Activated B cell treated with CpG ODN at 0.5 μM for 24 hours (primary cell): ENCODE measurements at places on chromosomes 1 and 21.

DNA sequence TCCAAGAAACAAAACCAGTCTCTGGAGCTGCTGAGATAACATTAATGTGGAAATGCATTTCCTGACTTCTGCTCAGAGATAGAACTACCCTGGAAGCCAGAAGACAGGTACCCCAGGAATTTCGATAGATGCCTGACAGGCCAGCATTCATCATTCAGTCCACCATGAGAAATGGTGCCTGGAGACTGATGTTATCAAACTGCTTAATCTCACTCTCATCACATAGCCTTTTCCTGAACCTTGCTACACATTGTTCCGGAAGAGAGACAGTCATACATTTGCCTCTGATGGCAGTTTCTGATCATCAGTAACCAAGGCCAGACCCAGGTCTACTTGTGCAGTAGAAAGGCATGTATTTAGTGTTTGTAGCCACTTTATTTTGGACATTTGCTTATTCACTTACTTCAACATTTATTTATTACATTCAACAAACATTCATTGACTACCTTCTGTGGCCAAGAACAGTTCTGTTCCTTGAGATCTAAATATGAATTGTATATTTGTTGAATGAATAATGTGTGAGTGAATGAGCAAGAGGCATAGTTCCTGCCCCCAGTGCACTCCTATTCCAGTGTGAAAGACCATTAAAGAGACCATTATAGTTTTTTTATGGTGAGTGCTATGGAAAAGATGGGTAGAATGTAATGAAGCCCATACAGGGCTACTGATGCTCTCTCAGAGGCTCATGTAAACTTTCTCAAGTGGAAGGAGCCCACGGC is 485.7 kb downstream of the NUF2 start:
- no peak for DNase-seq
- no peaks in the 10 kb centered on the region for H3K36me3 ChIP-seq
- H3K4me3 ChIP-seq = no peak overlapping the region
- no peaks in the 10 kb centered on the region for H3K27me3 ChIP-seq
- no peak overlapping the region for H3K27ac ChIP-seq

DNA sequence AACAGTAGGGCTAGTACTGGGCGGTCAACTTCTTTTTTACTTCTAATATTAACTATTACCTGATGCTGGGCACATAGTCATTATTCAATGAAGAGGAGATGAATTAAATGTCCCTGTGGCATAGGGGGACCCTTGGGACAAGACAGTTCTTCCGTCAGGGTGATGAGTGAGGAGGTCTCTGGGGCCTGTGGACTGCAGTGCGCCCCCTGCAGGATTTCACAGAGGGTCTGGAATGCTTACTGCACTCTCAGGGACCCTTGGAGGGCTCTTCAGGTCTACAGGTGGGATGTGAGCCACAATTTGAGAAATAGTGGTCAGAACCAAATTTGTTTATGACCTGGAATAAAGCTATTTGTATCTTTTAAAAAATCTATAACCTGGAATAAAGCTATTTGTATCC is 149.4 kb downstream of the FAM78B start:
- peaks cover 9% of the 10 kb centered on the region for H3K27me3 ChIP-seq
- no peak for DNase-seq
- H3K27ac ChIP-seq = no peak overlapping the region
- no peaks in the 10 kb centered on the region for H3K36me3 ChIP-seq
- H3K4me3 ChIP-seq = no peak overlapping the region

- no peaks in the 10 kb centered on the region for H3K36me3 ChIP-seq
- H3K4me3 ChIP-seq = no peak overlapping the region
- no peak overlapping the region for H3K27ac ChIP-seq
- no peak for DNase-seq
- H3K4me1 ChIP-seq = no peaks in the 10 kb centered on the region
- H3K27me3 ChIP-seq = no peaks in the 10 kb centered on the region
Observed at GRCh38 chr1:61606448-61607312, 118.3 kb downstream of the TM2D1 start.

DNA sequence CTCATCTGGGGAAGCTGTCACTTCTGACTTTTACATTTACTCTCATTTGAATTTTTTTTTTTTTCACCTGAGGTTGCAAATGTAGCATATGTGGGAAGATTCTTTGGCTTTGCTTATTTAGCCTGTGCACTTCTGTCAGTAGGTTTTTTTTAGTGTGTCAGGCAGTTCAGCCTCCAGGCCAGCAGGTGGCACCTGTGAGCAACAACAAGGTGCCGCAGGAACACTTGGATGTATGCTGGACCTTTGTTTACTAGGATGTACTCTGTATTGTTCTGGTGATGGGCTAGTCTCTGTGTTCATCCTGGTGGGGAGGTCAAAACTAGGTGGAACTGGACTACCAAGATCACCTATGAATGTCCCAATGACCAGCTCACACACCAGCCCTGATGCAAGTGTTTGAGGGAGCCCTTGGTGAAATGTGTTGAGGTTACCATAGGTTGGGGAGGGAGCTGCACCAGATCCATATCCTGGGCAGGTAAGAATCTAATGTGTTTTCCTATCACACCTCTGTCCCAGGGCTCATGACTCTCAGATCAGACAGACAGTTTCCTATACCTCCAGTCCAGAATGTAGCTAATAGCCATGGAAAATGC is 618.2 kb downstream of the BRINP3 start:
- no peak overlapping the region for H3K4me3 ChIP-seq
- DNase-seq = peak; percentile 14
- H3K27me3 ChIP-seq = no peaks in the 10 kb centered on the region
- H3K27ac ChIP-seq = no peak overlapping the region

- no peaks in the 10 kb centered on the region for H3K4me1 ChIP-seq
- H3K27ac ChIP-seq = no peak overlapping the region
- H3K36me3 ChIP-seq = peaks cover 66% of the 10 kb centered on the region
Observed at GRCh38 chr1:32775640-32776337, 41.4 kb downstream of the YARS1 start.

DNA sequence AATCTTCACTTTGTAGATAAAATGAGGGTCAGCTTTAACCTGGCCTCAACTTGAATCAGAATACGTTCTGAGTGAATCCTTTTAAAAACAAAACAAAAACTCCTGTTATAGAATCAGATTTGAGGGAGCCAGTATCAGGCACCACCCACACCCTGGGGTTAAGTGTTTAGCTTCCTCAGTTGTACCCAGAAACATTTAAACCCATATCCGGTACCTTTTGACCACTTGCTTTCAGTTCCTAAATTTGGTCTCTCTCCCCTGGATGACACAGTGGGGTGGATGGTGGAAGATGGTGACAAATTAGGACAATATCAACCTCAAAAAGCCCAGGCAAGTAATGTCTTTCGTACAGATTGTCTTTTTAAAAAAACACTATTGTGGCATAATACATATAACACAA is 10.4 kb downstream of the KLHDC7A start:
- peaks cover 4% of the 10 kb centered on the region for H3K4me1 ChIP-seq
- DNase-seq = no peak
- H3K4me3 ChIP-seq = no peak overlapping the region
- no peak overlapping the region for H3K27ac ChIP-seq
- H3K36me3 ChIP-seq = no peaks in the 10 kb centered on the region
- peaks cover 12% of the 10 kb centered on the region for H3K27me3 ChIP-seq

- peaks cover 3% of the 10 kb centered on the region for H3K4me1 ChIP-seq
- no peaks in the 10 kb centered on the region for H3K27me3 ChIP-seq
- H3K36me3 ChIP-seq = no peaks in the 10 kb centered on the region
- H3K27ac ChIP-seq = no peak overlapping the region
- no peak for DNase-seq
Observed at GRCh38 chr1:185533596-185533995, 200.6 kb upstream of the HMCN1 start.

GRCh38 chr1:89594096-89594740 is 38.7 kb upstream of the LRRC8C start:
- DNase-seq = no peak
- H3K4me3 ChIP-seq = no peak overlapping the region
- peaks cover 9% of the 10 kb centered on the region for H3K36me3 ChIP-seq
- H3K27ac ChIP-seq = no peak overlapping the region
- no peaks in the 10 kb centered on the region for H3K27me3 ChIP-seq

DNA sequence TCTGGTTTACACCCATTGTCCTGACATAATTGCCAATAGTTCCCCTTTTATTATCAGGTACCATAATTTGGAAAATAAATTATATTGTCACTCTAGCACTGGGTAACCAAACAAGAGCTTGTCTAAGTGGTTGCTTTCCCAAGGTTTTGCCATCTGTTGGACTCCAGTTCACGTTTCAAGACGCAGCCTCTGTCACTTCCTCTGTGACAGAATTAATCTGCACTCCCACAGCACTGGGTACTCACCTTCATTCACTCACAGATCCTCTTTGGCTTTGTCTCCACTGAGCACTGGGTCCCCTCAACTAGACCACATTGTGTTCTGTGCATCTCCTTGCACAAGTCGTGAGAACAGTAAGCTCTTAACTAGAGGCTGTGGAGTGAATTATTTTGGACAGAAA is 123.6 kb upstream of the JUN start:
- peaks cover 16% of the 10 kb centered on the region for H3K4me1 ChIP-seq
- no peaks in the 10 kb centered on the region for H3K27me3 ChIP-seq
- no peak overlapping the region for H3K27ac ChIP-seq

DNA sequence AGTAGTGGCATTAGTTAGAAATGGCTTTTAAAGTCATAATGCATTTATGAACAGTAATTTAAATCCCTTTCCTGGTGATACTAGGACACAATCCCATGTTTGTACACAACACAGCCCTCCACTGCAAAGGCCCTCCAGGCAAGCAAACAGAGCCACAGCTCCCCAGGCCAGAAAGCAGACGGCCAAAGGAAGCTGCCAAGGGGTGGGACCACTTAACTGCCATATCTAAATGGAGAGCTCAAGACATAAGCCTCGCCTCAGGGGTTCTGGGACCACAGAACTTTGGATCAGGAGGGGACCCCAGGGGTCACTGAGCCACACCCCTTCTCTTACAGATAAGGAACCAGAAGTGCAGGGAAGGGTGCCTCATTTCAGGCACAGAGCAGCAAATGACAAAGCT is 189.7 kb downstream of the KCNH1 start:
- H3K36me3 ChIP-seq = no peaks in the 10 kb centered on the region
- no peak overlapping the region for H3K27ac ChIP-seq
- no peaks in the 10 kb centered on the region for H3K27me3 ChIP-seq
- H3K4me3 ChIP-seq = no peak overlapping the region
- H3K4me1 ChIP-seq = no peaks in the 10 kb centered on the region
- no peak for DNase-seq

DNA sequence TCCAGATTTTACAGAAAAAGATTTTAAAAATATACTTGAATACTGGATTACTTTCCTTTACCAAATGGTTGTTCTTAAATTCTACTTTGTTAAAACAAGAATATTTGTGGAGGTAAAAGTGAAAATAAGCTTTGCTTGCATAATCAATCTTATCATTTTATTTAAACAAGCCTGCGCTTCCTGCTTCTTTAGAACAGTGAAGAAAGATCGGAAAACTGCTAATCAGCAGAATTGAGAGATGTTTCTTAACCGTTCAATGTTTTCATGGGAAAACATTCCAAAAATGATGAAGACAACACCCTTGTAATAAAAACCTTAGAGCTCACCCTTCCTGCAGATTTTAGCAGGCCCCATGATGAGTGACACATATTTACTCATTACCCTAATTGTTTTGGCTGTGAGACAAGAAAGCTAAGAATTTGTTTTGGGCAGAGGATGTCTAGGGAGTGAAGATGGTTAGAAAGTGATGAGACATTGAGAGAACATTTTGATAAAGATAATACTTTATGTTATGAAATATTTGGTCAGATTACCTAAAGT is 72.6 kb downstream of the TPR start:
- H3K27me3 ChIP-seq = no peaks in the 10 kb centered on the region
- H3K4me3 ChIP-seq = no peak overlapping the region
- no peak for DNase-seq
- H3K36me3 ChIP-seq = no peaks in the 10 kb centered on the region
- no peaks in the 10 kb centered on the region for H3K4me1 ChIP-seq
- H3K27ac ChIP-seq = no peak overlapping the region

DNA sequence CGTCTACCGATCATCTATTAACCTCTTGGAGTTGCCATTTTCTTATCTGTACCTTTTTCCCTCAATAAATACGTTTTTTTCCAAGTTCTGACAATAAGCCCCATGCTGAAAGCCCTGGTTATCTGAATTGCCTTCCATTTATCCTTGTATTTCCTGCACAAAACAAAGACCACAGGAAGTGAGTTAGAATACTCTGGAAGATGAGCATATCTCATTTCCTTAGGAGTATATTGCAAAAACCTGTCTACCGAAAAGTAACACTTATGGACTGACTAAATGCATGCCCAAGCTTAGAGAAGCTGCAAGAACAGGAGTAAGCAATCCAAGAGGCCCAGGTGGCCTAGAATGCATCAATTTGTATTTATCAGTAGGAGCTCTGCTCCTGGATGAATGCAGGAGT is 39.9 kb downstream of the DIRAS3 start:
- no peaks in the 10 kb centered on the region for H3K27me3 ChIP-seq
- no peak for DNase-seq
- H3K36me3 ChIP-seq = no peaks in the 10 kb centered on the region
- no peak overlapping the region for H3K4me3 ChIP-seq
- no peak overlapping the region for H3K27ac ChIP-seq

- no peak overlapping the region for H3K27ac ChIP-seq
- peaks cover 24% of the 10 kb centered on the region for H3K4me1 ChIP-seq
- no peak overlapping the region for H3K4me3 ChIP-seq
- no peaks in the 10 kb centered on the region for H3K27me3 ChIP-seq
- peaks cover 24% of the 10 kb centered on the region for H3K36me3 ChIP-seq
Observed at GRCh38 chr1:185083818-185084217, 38.5 kb downstream of the RNF2 start.

DNA sequence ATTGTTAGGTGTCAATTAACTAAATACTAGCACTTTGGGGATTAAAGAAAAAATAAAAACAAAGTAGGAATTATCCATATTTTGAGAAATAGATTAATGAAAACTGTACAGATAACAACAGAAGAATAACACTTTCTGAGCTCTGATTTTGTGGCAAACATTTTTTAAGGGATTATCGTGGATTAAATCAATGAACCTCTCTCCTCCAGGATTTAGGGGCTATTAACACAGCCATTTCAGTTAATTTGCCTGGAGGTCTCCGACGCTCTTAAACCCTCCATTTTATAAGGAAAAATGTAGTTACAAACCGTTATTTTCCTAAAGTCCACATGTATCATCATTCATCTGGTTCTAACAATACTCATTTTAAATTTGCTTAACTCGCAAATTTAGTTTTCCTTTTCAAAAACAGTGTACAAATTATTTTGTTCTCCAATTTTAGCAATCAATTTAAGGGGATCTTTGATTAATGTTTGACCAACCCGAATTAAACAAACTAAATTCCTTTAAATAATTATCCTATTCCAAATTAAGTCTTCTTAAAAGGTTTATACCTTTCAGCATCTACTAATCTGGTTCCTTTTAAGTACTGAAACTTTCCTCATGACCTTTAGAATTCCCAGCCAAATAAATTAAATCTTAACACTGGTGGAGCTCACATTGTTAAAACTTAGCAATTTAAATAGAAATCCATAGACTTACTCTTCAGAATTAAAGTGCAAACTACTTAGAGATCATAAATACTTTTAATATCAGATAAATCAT is 30.7 kb upstream of the RNF187 start:
- H3K4me1 ChIP-seq = peaks cover 25% of the 10 kb centered on the region
- peak overlapping the region; percentile 89 for H3K27ac ChIP-seq
- peaks cover 17% of the 10 kb centered on the region for H3K27me3 ChIP-seq
- DNase-seq = no peak
- peak overlapping the region; percentile 89 for H3K4me3 ChIP-seq
- no peaks in the 10 kb centered on the region for H3K36me3 ChIP-seq
